K562 (cell line): ENCODE measurements at places on chromosomes 4 and X. TPM values are rescaled to one million over a fixed set of nuclear protein-coding genes. Genes with fewer than 3 reads are reported as not detected.
A peak's percentile ranks its signal among the peaks of the same experiment; 100 is the strongest.

DNA sequence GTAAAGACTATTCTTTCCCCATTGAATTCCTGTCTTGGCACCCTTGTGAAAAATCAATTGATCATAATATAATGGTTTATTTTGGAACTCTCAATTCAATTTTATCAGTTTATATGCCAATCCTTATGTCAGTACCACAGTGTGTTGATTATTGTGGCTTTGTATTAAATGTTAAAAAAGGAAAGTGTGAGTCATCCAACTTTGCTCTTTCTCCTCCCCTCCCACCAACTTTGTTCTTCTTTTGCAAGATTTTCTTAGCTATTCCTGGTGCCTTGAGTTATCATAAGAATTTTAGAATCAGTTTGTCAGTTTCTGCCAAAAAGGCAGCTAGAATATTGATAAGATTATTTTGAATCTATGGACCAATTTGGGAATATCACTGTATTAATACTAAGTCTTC lies 11.2 kb upstream of the RNF175 start:
- H3K4me3 ChIP-seq, result no peak overlapping the region
- H3K27ac ChIP-seq, result no peak overlapping the region
- H3K27me3 ChIP-seq, result no peaks in the 10 kb centered on the region
- no peak for DNase-seq

DNA sequence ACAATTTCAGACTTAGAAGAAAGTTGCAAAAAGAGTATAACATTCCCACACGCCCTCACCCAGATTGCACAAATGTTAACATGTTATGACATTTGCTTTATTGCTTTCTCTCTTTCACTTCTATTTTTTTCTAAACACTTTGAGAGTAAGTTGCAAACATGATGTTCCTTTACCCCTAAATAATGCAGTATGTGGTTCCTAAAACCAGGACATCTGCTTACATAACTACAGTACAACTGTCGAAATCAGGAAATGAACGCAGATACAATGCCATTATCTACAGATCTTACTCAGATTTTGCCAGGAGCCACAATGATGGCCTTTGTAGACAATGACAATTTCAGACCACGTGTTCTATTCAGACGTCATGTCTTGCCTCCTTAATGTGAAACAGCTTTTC lies 22.4 kb downstream of the SH3TC1 start:
- no peaks in the 10 kb centered on the region for H3K27me3 ChIP-seq
- no peak overlapping the region for H3K4me3 ChIP-seq
- no peak for DNase-seq
- no peak overlapping the region for H3K27ac ChIP-seq

GRCh38 chr4:155179216-155179615 lies 29.2 kb upstream of the NPY2R start:
- no peaks in the 10 kb centered on the region for H3K4me1 ChIP-seq
- H3K27ac ChIP-seq, result no peak overlapping the region
- H3K4me3 ChIP-seq, result no peak overlapping the region

GRCh38 chr4:95190751-95191436 lies 357.9 kb downstream of the UNC5C start:
- H3K27ac ChIP-seq, result no peak overlapping the region
- no peak overlapping the region for H3K4me3 ChIP-seq
- 0 out of 3 replicates have a peak, but pooled peaks cover 2% of the 10 kb centered on the region for H3K27me3 ChIP-seq
- H3K36me3 ChIP-seq, result no peaks in the 10 kb centered on the region
- no peaks in the 10 kb centered on the region; the same call in 2 of the 3 replicates for H3K4me1 ChIP-seq

- no peaks in the 10 kb centered on the region for H3K27me3 ChIP-seq
- no peaks in the 10 kb centered on the region for H3K4me1 ChIP-seq
- DNase-seq, result no peak
- no peak overlapping the region for H3K27ac ChIP-seq
These were observed 107.9 kb downstream of the MMRN1 start for GRCh38 chr4:90002441-90003062.

DNA sequence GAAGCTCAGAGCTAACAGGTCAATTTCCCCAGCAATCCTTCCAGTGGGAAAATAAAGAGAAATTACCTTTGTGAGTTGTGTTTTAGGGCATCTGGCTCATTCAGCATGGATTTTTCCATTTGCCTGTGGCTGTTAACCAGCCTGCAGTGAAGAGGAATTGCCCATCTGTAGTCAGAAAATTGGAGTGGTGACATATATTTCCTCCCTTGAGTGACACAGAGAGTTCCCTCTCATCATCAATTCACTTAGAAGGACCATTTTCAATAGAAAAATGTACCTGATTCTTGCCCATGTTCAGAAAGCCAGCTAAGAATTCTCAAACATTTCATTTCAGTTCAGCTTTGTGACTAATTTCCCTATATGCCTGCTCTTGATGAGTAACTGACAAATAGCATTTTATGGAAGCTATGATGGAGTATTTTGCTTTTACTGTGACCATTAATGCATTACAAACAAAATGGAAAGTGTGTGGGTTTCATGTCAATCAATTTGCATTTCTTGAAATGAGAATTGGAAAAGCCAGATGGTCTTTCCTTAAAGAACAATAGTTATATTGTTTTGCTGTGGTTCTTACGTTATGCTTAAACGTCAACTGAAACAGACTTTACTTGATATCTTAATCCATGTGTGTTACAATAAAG lies 155.8 kb downstream of the NWD2 start:
- no peaks in the 10 kb centered on the region for H3K4me1 ChIP-seq
- H3K4me3 ChIP-seq, result no peak overlapping the region
- DNase-seq, result no peak
- no peak overlapping the region for H3K27ac ChIP-seq
- no peaks in the 10 kb centered on the region for H3K36me3 ChIP-seq

GRCh38 chr4:48681856-48682255 lies 98.2 kb downstream of the FRYL start:
- H3K36me3 ChIP-seq, result no peaks in the 10 kb centered on the region; the same call in 2 of the 3 replicates
- peak overlapping the region; percentile 70; the same call in 2 of the 3 replicates for H3K27ac ChIP-seq
- peaks cover 2% of the 10 kb centered on the region for H3K4me1 ChIP-seq
- H3K27me3 ChIP-seq, result no peaks in the 10 kb centered on the region
- H3K4me3 ChIP-seq, result no peak overlapping the region

- H3K27me3 ChIP-seq, result no peaks in the 10 kb centered on the region
- peak; percentile 7 for DNase-seq
- H3K27ac ChIP-seq, result no peak overlapping the region
- H3K4me3 ChIP-seq, result no peak overlapping the region
- H3K4me1 ChIP-seq, result no peaks in the 10 kb centered on the region
These were observed 626.7 kb upstream of the BOD1L1 start for GRCh38 chr4:14254252-14254651.

GRCh38 chr4:185541251-185541727 lies 6.0 kb upstream of the PDLIM3 start:
- no peak for DNase-seq
- H3K36me3 ChIP-seq, result no peaks in the 10 kb centered on the region
- H3K4me1 ChIP-seq, result no peaks in the 10 kb centered on the region
- H3K27me3 ChIP-seq, result peaks cover 28% of the 10 kb centered on the region

DNA sequence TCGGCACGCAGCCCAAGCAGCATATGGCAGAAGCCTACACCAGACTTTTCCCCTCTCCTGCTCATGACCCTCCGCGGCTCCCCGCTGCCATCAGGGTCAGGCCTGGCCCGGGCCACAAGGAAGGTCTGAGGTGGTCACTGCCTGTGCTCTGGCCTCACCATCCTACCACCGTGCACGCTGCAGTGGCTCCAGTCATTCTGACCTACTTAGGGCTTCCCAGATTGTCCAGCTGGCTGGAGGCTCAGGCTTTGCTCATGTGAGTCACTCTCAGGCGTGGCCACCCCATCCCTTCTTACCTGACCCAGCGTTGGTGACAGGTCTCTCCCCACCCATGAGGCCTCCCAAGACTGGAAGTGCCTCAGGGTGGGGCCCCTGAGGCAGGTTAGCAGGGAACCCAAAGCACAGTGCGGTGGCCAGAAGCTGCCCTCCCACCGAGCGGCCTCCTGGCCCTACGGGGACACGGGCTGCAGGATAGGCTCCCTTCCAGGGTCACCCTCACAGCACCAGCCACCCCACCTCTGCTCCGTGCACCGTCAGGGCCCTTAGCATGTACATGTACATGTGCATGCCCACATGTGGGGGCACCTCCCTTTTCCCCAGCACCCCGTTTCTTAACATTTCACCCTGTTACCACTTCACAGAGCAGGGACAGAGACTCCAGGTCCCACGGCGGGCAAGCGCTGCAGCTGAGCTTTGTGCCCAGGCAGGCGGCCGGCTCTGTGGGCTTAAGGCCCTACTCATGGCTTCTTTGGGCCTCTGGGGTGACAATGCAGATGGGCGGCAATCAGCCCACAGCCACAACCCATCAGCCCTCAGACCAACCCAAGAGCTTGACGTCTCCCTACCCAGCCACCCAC lies 2.2 kb downstream of the TREX2 start:
- no peaks in the 10 kb centered on the region; the same call in 2 of the 3 replicates for H3K27me3 ChIP-seq
- no peaks in the 10 kb centered on the region for H3K36me3 ChIP-seq
- H3K27ac ChIP-seq, result no peak overlapping the region
- peaks cover 39% of the 10 kb centered on the region for H3K4me1 ChIP-seq
- H3K4me3 ChIP-seq, result no peak overlapping the region

- DNase-seq, result peak; percentile 44
- peaks cover 9% of the 10 kb centered on the region for H3K27me3 ChIP-seq
- H3K36me3 ChIP-seq, result no peaks in the 10 kb centered on the region
- H3K4me3 ChIP-seq, result no peak overlapping the region
- H3K27ac ChIP-seq, result no peak overlapping the region
These were observed 11.0 kb downstream of the SUPT20HL1 start for GRCh38 chrX:24371391-24371972.

AFF2 gene
- 0.04 and 0.20 TPM in 2 replicates for polyA plus RNA-seq

PPEF2 gene
- polyA plus RNA-seq, result not detected in 2 replicates

DNA sequence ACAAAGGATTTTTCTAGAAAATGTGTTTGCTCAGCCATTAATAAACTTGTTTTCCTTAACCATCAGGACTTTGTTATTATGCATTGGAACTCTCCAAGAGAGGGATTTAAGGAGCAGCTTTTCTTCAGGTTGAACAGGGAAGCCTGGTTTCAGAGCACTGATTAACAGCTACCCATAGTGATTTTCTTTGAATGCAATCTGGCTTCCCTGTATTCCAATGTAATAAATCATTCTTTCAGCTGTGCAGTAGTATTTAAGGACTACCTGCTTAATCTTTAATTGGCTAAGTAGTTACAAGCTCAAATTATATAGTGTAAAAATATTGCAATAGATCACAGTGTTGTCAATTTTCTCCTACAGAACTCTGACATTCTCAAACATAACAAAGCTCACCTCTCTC lies 77.5 kb downstream of the TMEM156 start:
- H3K4me3 ChIP-seq, result no peak overlapping the region
- H3K36me3 ChIP-seq, result no peaks in the 10 kb centered on the region
- no peaks in the 10 kb centered on the region for H3K4me1 ChIP-seq
- peaks cover 13% of the 10 kb centered on the region; the same call in 2 of the 3 replicates for H3K27me3 ChIP-seq

GRCh38 chr4:128424527-128425497 lies 137.2 kb upstream of the PGRMC2 start:
- no peak overlapping the region for H3K4me3 ChIP-seq
- no peak overlapping the region for H3K27ac ChIP-seq
- no peaks in the 10 kb centered on the region for H3K27me3 ChIP-seq
- H3K36me3 ChIP-seq, result no peaks in the 10 kb centered on the region
- H3K4me1 ChIP-seq, result no peaks in the 10 kb centered on the region

INPP4B gene
- polyA plus RNA-seq, result not detected in 2 replicates

- H3K4me1 ChIP-seq, result no peaks in the 10 kb centered on the region
- H3K27me3 ChIP-seq, result no peaks in the 10 kb centered on the region
- DNase-seq, result no peak
- H3K4me3 ChIP-seq, result no peak overlapping the region
- no peaks in the 10 kb centered on the region for H3K36me3 ChIP-seq
These were observed 81.7 kb downstream of the PCDH7 start for GRCh38 chr4:30801876-30802275.

- H3K4me1 ChIP-seq, result no peaks in the 10 kb centered on the region
- no peaks in the 10 kb centered on the region for H3K27me3 ChIP-seq
- no peak overlapping the region for H3K27ac ChIP-seq
- H3K36me3 ChIP-seq, result no peaks in the 10 kb centered on the region
- no peak overlapping the region for H3K4me3 ChIP-seq
These were observed 330.9 kb downstream of the SPOCK3 start for GRCh38 chr4:166903408-166903807.

DNA sequence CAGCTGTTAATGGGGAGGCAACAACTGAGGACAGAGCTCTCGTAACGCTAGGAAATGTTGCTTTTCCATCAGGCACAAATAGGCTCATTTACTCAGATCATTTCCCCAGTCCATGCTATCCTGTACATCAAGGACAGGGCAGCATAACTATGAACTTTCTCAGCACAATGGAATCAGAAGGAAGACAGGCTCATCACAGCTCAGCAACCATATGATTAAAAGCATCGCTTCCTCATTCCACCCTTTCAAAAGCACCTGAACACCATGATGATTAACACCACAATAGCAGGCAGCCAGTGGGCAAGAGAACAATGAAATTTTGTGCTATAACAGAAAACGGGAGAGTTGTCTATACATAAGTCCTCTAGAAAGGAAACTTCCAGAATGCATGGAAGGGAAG lies 297.8 kb downstream of the ZNF674 start:
- H3K4me1 ChIP-seq, result no peaks in the 10 kb centered on the region
- H3K27me3 ChIP-seq, result no peaks in the 10 kb centered on the region
- no peaks in the 10 kb centered on the region for H3K36me3 ChIP-seq
- H3K4me3 ChIP-seq, result no peak overlapping the region

- no peaks in the 10 kb centered on the region for H3K36me3 ChIP-seq
- peaks cover 7% of the 10 kb centered on the region for H3K27me3 ChIP-seq
- no peaks in the 10 kb centered on the region for H3K4me1 ChIP-seq
- H3K27ac ChIP-seq, result no peak within 1 kb of the TSS
- no peak within 1 kb of the TSS for H3K4me3 ChIP-seq
These were observed at the start of gene XAGE3 for GRCh38 chrX:52867610-52868348. XAGE3 (minus strand) TSS chrX:52868083; CDS start chrX:52867133, 950 bp downstream.

APBB2 gene
- 0.73 and 0.90 TPM in 2 replicates for polyA plus RNA-seq

GRCh38 chr4:87589531-87589930 lies 18.8 kb upstream of the DSPP start:
- H3K4me1 ChIP-seq, result no peaks in the 10 kb centered on the region
- H3K27ac ChIP-seq, result no peak overlapping the region
- no peaks in the 10 kb centered on the region for H3K27me3 ChIP-seq

SRPX gene
- polyA plus RNA-seq, result 0.11 and 0.42 TPM in 2 replicates

- no peaks in the 10 kb centered on the region for H3K27me3 ChIP-seq
- no peaks in the 10 kb centered on the region for H3K4me1 ChIP-seq
- no peak overlapping the region for H3K4me3 ChIP-seq
- DNase-seq, result no peak
These were observed 411.5 kb upstream of the FTHL17 start for GRCh38 chrX:31483336-31483735.

DNA sequence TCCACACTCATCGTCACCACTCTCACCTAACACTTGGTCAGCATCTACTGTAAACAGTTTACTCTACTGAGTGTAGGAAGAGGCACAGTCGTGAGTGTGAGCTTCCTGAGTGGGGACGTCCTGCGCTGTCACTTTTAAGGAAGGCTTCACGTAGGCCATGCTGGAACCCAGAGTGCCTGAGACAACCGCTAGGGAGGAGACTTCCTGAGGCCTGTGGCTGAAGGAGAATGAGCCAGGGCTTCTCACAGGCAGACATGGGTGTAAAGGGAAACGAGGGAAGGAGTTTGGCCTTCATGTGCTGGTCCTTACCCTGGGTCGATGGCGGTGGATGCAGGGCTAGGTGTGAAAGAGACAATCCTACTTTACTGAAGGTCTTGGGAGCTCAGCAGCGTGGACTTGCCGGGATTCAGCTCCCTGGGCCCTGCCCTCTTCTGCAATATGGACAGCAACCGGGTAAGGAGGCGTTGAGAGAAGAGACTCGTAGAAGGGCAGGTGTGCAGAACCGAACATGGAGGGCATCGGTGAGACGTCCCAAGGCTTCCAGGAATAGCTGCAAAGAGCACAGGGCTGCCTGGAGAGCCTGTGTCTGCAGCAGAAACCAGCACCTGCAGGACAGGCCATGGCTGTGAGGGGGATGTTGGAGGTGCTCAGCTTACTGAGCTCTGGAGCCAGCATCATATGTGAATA lies 48.7 kb upstream of the TLR3 start:
- no peak for DNase-seq
- no peak overlapping the region for H3K27ac ChIP-seq
- H3K27me3 ChIP-seq, result peaks cover 36% of the 10 kb centered on the region
- no peaks in the 10 kb centered on the region for H3K4me1 ChIP-seq
- no peaks in the 10 kb centered on the region for H3K36me3 ChIP-seq
